Esophagus muscularis mucosa (tissue), 4 donors: ENCODE measurements at places on chromosomes 11 and 22. TPM values are rescaled to one million over a fixed set of nuclear protein-coding genes. Genes with fewer than 3 reads are reported as not detected.

- DNase-seq, result no peak
- H3K36me3 ChIP-seq, result no peaks in the 10 kb centered on the region
- no peak overlapping the region for H3K27ac ChIP-seq
- H3K4me3 ChIP-seq, result no peak overlapping the region
- H3K27me3 ChIP-seq, result no peaks in the 10 kb centered on the region
- H3K4me1 ChIP-seq, result no peaks in the 10 kb centered on the region
Observed at GRCh38 chr11:115550291-115551059, 46.3 kb upstream of the CADM1 start.

DNA sequence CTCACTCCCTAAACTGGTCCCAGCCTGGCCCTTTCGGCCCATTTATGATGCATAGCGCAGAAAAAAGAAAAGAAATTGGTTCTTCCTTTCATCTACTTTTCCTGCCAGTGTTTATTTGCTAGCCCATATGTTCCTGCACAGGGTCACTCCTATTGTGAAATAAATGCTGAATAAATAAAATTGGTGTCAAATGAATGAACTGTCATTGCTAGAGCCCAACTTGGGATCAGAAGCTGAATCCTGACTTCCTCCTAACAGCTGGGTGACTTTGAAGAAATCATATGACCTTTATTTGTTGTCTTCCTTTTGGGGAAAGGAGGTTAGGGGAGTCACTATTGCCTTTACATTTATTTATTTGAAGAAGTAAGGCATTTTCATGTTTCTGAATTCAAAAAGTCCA lies 92.0 kb downstream of the PRR5L start:
- H3K36me3 ChIP-seq, result no peaks in the 10 kb centered on the region
- no peak for DNase-seq
- no peaks in the 10 kb centered on the region for H3K4me1 ChIP-seq
- H3K27me3 ChIP-seq, result no peaks in the 10 kb centered on the region
- no peak overlapping the region for H3K4me3 ChIP-seq

DNA sequence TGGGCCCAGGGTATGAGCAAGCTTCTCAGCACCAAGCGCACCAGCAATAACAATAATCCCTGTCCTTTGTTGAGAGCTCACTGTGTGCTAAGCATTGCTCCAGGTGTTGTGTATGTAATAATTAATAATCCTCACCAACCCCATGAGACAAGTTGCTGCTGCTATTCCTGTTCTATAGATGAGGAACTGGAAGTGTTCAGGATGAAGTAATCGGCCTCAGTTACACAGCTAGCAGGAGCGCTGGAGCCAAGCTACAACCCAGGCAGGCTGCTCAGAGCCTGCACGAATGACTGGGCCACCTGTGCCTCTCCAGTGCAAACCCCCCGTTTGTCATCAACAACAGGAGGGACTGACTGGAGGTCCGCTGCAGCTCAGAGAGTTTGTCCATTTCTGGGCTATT lies 35.2 kb upstream of the CECR2 start:
- no peak overlapping the region for H3K27ac ChIP-seq
- no peak overlapping the region for H3K4me3 ChIP-seq
- no peaks in the 10 kb centered on the region for H3K36me3 ChIP-seq
- no peaks in the 10 kb centered on the region for H3K27me3 ChIP-seq

- H3K36me3 ChIP-seq, result no peaks in the 10 kb centered on the region
- H3K4me1 ChIP-seq, result no peaks in the 10 kb centered on the region
- no peak overlapping the region for H3K27ac ChIP-seq
- no peak overlapping the region for H3K4me3 ChIP-seq
- no peaks in the 10 kb centered on the region for H3K27me3 ChIP-seq
Observed at GRCh38 chr11:106061954-106062949, 14.9 kb downstream of the KBTBD3 start.

GRCh38 chr11:15920856-15921629 lies 435.3 kb downstream of the SOX6 start:
- no peak overlapping the region for H3K27ac ChIP-seq
- no peaks in the 10 kb centered on the region for H3K36me3 ChIP-seq
- no peak for DNase-seq
- no peaks in the 10 kb centered on the region for H3K27me3 ChIP-seq
- no peaks in the 10 kb centered on the region for H3K4me1 ChIP-seq
- no peak overlapping the region for H3K4me3 ChIP-seq

DNA sequence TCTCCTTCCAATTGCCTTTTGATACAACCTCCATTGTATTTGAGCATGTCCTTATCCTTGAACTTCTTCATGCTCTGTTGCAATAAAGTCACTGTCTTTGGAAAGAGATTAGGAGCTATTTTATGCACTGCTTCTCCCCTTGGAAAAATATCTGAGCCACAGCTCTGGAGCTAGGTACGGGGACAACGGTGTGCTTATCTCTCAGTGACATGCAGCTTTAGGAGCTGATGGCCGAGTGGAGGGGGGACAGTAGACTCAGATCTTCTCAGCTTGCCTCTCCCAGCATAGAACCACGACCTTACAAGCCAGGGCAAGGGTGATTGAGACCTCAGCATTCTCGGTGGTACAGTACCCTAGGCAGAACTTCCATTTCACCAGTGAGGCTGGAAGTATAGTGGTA lies 64.1 kb downstream of the HORMAD2 start:
- H3K27me3 ChIP-seq, result no peaks in the 10 kb centered on the region
- H3K4me3 ChIP-seq, result no peak overlapping the region
- no peak for DNase-seq
- H3K36me3 ChIP-seq, result no peaks in the 10 kb centered on the region
- H3K27ac ChIP-seq, result no peak overlapping the region
- H3K4me1 ChIP-seq, result no peaks in the 10 kb centered on the region

The PNPLA5 gene
- total RNA-seq, result not detected

The UCP3 gene
- 1.2 TPM for total RNA-seq

The TMA7B gene
- total RNA-seq, result not detected
